GM23248 (cell line): ENCODE measurements at places on chromosomes 16 and 17. TPM values are rescaled to one million over a fixed set of nuclear protein-coding genes. Genes with fewer than 3 reads are reported as not detected.
A peak's percentile ranks its signal among the peaks of the same experiment; 100 is the strongest.

DNA sequence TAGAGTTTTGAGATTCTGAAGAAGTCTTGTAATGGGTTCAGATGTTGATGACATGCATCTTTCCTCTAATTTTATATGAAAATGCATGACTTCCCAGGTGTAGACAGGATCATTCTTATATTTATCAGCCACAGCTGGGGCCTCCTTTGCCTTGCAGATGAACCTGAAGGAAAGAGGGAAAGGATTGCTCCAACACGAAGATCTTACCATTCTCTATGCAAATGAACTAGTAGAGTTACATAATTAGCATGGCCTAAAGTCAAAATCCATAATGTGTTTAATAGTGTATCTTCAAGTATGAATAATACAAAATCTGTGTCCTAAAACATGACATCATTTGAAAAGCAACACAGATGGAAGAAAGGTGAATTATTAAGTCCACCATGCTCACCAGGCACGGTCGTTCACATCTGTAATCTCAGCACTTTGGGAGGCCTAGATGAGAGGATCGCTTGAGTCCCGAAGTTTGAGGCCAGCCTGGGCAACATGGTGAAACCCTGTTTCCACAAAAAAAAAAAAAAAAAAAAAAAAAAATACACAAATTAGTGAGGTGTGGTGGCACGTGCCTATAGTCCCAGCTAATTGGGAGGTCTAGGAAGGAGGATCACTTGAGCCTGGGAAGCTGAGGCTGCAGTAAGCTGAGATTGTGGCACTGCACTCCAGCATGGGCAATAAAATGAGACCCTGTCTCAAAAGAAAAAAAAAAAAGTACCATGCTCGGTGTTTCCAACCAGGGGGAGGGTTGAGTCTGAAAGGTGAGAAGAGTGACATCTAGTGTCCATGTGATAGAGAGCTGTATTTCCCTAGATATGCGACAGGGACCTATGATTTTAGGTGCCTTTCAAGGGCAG lies 6.3 kb downstream of the VWA3A start:
- DNase-seq, result peak; percentile 69

GRCh38 chr17:72699545-72699944 lies 392.9 kb downstream of the SLC39A11 start:
- DNase-seq, result peak; percentile 87

The OR3A3 gene
- polyA plus RNA-seq, result not detected in 2 replicates

DNA sequence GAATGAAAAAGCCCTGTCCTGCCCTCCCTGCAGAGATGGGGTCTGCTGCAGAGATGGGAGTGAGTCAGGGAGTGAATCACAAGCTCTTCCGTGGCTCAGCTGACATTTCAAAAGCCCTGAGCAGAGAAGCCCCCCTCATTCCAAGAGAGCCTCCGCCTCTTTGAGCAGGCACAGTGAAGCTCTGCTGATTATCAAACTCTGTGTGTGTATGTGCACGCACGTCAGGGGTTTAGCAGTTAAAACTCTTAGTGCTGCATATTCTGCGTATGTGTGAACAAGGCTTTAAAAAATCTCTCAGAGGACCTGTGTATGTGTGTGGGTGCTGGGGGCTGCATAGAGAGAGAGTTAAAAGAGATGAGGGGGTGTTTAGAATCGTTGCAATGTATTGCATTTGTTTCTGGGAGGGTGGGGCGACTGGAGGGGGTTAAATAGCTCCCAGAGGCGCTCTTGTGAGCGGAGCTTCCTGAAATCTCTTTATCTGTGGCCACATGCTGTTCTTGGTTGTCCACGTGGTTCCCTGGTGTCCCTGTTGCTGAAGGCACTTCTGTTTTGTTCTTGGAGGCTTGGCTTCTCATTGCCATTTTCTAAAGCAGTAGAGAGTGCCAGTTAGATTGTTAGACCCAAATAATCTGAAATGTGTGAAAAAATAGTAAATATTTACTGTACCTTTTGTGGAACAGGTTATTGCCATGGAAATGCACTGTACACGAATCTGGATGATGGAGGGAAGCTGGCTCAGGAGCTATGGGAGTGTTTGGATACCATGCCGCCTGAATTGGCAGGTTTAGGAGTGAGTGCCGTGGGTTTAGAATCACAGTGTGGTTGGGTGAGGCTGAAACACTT lies 116.6 kb downstream of the PRKCB start:
- DNase-seq, result no peak
